ENCODE measurements at places on chromosomes 4 and X.

DNA sequence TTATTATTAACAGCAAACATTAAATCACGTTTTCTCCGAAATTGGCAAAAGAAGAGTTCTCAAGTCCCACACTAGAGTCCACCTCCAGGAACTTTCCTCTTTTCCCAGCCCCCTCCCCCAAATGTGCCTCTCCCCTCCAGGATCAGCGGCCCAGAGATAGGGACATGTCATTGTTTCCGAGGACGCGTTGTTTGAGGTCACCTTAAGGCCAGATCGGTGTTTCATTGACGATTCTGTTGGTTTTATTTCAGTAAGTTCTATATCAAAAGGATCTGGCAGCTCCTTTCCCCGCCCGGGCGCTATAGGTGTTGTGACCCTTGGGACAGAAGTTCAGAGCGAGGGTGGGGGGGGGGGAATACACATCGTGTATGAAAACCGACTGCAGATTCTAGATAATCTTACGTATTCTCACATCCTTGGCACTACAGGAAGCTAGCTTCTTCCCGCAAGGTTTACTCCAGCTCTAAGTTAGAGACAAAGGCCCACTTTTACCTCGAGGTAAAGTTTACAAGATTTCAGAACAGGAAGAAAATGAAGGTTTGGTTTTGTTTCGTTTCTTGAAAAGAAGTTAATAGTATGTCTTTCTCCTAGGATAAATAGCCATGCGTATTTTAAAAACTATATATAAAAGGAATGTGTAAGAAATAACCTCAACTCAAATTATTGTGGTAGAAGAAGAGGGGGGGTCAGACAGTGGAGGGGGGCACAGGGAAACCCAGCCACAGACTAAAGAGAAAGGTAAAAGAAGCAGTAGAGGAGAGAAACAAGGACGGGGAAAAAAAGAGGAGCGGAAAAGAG is 739 bp upstream of the MSX1 start:
- DNase-seq = no peak

- DNase-seq = no peak
These were observed 155.8 kb downstream of the RPA4 start for GRCh38 chrX:97039363-97040029.

DNA sequence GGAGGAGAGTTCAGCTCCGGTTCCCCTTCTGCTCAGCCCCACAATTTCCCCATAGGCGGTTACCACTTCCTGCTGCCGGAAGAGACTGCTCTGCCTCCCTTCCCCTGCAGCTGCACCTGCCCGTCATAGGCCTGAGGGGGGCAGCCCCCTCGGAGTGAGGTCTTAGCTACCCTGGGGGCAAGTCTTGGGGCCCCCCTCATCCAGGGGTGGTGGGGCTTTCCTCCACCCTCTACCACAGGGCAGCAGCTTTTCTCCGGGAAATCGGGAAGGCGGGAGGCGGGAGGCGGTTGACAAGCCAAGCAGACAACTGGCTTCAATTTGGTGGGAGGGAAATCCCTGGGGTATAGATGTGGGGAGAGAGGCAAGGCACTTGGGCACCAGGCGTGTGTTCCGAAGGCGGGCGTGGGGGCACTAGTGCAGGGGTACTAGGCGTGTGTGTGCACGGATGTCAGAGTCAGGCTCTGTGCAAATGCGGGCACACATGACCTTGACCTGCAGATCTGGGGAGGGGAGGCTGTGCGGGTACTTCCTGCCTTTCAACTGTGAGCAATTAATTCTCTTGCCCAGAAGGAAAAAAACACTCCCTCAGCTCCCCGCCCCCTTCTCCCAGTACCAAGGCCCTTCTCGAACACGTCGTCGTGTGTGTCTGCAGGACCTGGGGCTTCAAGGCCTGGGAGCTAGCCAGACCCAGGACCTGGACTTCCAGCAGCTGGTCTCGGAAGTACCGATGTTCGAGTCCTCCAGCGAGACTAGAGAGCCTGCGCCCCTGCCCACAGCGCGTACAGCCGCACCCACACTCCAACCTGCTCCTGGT is 1.0 kb upstream of the ARHGAP4 start:
- DNase-seq = peak; percentile 77

- DNase-seq = no peak
These were observed 294.6 kb upstream of the NRK start for GRCh38 chrX:105527759-105528158.

DNA sequence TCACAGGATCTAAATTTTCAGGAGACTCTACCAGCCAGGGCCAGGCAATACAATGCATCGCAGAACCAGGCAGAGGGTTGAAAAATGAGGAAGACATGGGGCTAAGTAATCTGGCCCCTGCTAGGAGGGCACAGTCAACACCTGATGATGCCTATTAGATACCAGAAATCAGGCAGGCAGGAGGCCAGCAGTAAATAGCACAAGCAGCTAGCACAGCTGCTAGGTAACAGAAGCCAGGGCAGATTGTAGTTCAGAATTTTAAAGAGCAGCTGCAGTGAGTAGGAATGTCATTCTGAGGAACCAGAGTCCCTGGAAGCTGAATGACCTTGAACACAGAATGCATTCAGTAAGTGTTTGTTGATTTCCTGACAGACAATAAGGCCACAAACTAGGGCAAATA is 38.8 kb upstream of the TRPC5OS start:
- no peak for DNase-seq

- DNase-seq = peak; percentile 17
These were observed 14.8 kb upstream of the TRIM60 start for GRCh38 chr4:165016971-165017370.

GRCh38 chrX:1589356-1590130 is 1.9 kb upstream of the AKAP17A start:
- no peak for DNase-seq

DNA sequence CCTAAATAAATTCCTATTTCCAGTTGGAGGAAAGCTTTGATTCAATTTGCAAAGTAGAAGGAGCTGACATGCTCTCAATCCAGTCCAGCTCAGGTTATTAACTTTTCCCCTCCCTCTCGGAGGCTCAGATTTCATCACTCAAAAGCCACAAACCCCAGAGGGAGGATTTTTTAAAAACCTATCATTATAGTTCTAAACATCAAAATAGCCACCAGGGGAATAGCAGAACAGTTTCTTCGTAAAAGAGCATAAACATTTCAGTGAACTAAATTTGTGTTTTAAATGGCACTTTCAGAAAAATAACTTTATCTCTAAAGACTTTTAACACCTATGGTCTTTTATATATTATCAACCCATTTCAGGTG is 8.8 kb downstream of the GPRIN3 start:
- DNase-seq = no peak

GRCh38 chr4:69707807-69708206 is 52.6 kb downstream of the SULT1B1 start:
- no peak for DNase-seq

GRCh38 chr4:83613994-83614393 is 78.1 kb downstream of the GPAT3 start:
- DNase-seq = no peak

GRCh38 chr4:42713391-42713790 is 56.5 kb upstream of the ATP8A1 start:
- DNase-seq = no peak

DNA sequence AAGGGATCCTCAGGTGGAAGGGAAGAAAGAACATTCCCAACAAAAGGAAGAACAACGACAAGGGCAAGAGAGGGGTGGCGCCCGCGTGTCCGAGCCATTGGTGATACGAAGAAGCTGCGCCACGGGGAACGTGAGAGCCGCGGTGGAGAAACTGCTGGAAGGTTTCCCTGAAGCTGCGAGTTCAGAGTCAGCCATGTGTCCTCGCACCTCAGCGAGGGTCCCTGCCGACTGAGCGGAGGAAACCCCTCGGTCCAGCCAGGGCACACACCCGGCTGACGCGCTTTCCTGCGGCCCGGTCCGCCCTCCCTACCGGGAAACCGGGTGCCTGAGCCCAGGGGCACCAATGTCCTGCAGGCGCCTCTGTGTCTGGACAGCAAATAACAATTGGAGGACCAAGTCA is 18.0 kb downstream of the IRF2 start:
- DNase-seq = no peak

GRCh38 chrX:149984411-149984810 is 46.1 kb upstream of the EOLA2 start:
- no peak for DNase-seq

DNA sequence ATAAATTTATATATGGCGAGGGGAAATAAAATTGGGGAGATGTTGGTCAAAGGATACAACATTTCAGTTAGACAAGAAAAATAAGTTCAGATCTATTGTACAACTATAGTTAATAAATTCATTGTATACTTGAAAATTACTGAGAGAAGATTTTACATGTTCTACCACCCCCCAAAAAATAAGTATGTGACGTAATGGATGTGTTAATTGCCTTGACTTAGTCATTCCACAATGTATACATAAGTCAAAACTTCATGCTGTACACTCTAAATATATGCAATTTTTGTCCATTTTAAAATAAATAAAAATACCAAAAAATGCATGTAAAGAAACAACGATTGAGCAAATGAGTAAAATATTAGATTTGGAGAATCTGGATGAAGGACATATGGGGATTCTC is 1.8 kb downstream of the USP11 start:
- DNase-seq = no peak

GRCh38 chrX:72159769-72160168 is 21.8 kb upstream of the PIN4 start:
- DNase-seq = no peak

- peak; percentile 53 for DNase-seq
These were observed 25.4 kb upstream of the SLAIN2 start for GRCh38 chr4:48315728-48316630.

GRCh38 chr4:173883821-173884220 is 353.8 kb upstream of the HAND2 start:
- no peak for DNase-seq

- no peak for DNase-seq
These were observed 456.6 kb downstream of the IL15 start for GRCh38 chr4:142092941-142093340.

DNA sequence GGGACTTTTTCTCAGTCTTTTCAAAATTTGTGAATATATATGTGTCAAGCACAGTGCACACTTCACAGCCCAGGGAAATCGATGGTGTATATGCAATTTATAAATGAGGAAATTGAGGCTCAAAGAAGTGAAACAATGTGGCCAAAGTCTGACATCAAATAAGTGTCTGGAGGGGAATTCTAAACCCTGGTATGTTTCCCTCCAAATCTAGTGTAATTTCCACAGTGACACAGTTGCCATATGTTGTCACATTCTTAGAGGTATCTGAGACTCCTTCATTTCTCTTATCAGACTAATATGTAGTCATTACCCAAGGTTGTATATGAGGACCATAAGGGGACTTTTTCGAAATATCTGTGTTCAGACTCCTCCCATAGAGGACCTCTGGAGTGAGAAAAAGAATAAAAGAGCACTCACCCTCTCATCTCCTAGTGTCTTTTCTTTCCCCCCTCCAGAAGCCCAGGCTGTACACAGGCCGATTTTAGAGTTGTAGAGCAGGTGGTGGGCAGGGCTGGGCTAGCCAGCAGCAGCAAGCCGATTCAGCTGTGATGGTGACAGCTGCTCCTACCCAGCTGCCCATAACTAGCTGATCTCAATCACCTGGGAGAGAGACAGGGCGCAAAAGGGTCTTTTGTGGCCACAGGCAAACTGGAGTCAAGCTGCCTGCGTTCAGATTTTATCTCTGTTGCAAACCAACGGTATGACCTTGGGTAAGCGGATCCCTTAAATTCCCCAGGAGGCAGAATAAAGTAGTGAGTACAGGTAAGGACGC is 55.1 kb downstream of the CLCN5 start:
- no peak for DNase-seq

DNA sequence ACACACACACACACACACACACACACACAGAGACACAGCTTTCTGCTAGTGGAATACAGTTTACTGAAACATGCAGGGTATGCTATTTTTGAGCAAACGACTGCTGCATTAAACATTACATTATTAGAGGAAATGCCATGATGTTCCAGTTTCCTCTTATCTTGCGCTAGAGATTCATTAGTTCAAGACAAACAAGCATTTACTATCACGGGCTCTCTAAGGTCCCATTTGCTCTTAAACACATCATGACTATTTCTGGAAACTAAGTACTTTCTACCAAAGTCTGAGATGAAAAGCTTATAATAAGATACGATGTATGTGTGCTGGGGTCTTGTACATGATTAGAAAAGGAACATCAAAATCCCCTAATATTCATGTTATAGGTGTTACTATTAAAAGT is 48.8 kb downstream of the RPS3A start:
- DNase-seq = no peak

- DNase-seq = no peak
These were observed 76.9 kb downstream of the DIAPH2 start for GRCh38 chrX:96761566-96761965.

- no peak for DNase-seq
These were observed 106.8 kb upstream of the RAI2 start for GRCh38 chrX:17967888-17968287.

DNA sequence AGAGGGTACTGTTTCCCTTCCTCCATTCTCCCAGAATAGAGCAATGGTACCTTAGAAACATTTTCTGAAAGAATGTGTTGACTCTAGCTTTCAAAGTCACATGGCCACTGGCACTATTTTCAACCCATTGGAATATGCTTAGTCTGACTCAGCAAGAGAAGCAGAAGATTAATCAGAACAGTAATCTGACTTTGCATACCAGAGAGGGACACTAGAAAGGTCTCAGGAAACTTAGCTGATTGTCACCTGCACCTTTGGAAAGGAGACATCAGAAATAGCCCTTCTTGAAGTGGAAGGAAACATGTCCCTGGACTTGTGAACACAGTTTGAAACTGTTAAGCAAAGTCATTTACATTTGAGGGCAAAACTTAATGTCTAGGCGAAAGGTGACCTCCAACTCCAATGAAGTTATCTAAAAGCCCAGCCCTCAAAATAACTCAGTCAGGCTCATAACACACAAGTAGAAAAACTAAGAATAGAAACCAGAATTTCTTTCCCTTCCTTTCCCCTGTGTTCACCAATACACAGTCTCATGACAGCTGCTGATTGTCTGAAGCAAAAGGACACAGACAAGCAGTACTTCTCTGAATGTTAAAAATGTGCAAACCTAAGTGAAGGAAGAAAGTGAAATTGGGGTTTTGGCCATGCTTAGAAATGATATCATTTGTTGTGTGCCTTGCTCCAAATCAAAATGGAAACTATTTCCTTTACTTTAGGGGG is 270.8 kb downstream of the GRIA3 start:
- no peak for DNase-seq

GRCh38 chrX:103400931-103401330 is 24.6 kb downstream of the BEX3 start:
- no peak for DNase-seq

GRCh38 chrX:72536542-72536941 is 36.1 kb downstream of the HDAC8 start:
- DNase-seq = no peak

GRCh38 chrX:2664502-2664901 is 26.6 kb upstream of the CD99 start:
- DNase-seq = no peak

- no peak for DNase-seq
These were observed 3.8 kb upstream of the PITX2 start for GRCh38 chr4:110626532-110627153.

GRCh38 chrX:118062048-118062789 is 54.4 kb downstream of the KLHL13 start:
- no peak for DNase-seq

GRCh38 chr4:36020351-36020750 is 224.0 kb downstream of the ARAP2 start:
- no peak for DNase-seq
